ENCODE measurements at places on chromosomes 3 and 15. TPM values are rescaled to one million over a fixed set of nuclear protein-coding genes. Genes with fewer than 3 reads are reported as not detected.

Gene PDZRN3
- total RNA-seq: 19.2 TPM

Gene NPAP1
- total RNA-seq: not detected

Gene NISCH
- total RNA-seq: 8.1 TPM

Gene C3orf22
- total RNA-seq: not detected

Gene TLE3
- total RNA-seq: 42.9 TPM

Gene CHRM5
- total RNA-seq: not detected

Gene FAN1
- 2.8 TPM for total RNA-seq

Gene WDR93
- not detected for total RNA-seq

Gene SHC4
- total RNA-seq: not detected

Gene FAM3D
- not detected for total RNA-seq

Gene TMEM108
- total RNA-seq: 0.79 TPM

Gene PLA2G4B
- total RNA-seq: 0.20 TPM

Gene PYGO1
- 4.9 TPM for total RNA-seq

Gene TMEM266
- not detected for total RNA-seq

DNA sequence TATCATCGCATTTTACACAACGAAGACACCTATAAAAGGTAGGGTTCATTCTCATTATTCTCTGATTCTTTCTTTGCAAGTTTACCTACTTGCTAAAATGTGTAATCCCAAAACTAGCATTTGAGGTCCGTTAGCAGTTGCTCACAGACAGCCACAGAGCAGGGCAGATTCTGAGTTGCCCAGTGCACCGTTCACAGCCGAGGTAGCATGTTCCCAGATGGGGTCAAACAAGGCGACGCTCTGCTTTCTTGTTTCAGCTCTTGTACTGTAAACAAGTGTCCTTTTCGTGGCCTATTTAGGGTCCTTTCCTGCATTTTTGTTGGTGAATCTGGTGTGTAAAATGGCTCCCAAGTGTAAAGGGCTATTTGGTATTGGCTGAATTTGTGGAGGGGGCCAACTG is 3.1 kb downstream of the PPP1R2 start:
- DNase-seq: no peak

- no peak for DNase-seq
Measured at GRCh38 chr15:89155122-89155521, 66.3 kb downstream of the RLBP1 start.

DNA sequence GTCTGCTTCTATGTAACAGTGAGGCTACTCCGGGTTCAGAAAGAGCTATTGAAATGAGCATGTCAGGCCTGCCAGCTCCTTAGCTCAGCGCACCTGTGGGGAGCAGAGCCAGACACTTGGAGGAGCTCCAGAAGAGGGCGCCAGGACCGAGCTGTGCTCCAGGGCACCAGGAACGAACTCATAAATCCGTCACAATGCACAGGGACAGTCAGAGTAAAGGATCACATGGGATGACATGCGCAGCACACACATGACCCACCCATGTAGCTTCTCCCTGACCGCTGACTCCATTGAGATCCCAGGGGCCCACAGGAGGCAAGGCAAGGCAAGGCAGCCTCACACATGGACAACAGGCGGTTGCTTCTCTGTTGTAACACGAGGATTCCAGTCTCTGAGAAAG is 26.0 kb upstream of the GNB5 start:
- no peak for DNase-seq

GRCh38 chr3:183008303-183008702 is 28.0 kb upstream of the DCUN1D1 start:
- no peak for DNase-seq

- DNase-seq: no peak
Measured at GRCh38 chr3:49650637-49651036, 23.5 kb upstream of the APEH start.

GRCh38 chr15:69548395-69549180 is 96.0 kb downstream of the RPLP1 start:
- no peak for DNase-seq

DNA sequence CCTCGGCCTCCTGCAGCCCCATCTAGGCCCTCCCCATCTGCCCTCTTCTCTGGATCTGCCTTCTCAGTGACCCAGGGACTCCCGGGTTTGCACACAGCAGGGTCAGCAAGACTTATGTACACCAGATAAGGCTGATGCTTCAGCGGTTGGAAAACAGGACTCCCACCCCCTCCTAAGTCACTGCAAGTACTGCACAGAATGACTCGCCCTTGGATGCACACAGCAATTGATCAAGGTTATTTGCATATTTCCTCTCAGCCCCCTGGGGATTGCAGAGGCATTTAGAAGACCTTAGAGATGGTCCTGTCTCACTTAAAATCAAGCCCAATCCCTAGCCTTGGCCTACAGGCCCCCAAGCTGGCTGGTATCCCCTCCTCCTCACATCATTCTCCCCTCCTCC is 8.9 kb downstream of the ACAN start:
- DNase-seq: no peak

- peak; percentile 69 for DNase-seq
Measured at GRCh38 chr15:83323296-83323711, 38.8 kb upstream of the BNC1 start.

- no peak for DNase-seq
Measured at GRCh38 chr3:88075072-88075471, 16.0 kb downstream of the ZNF654 start.

- no peak for DNase-seq
Measured at GRCh38 chr3:177447938-177448337, 250.7 kb upstream of the TBL1XR1 start.

GRCh38 chr3:184583578-184584451 is 22.2 kb downstream of the EPHB3 start:
- DNase-seq: no peak

DNA sequence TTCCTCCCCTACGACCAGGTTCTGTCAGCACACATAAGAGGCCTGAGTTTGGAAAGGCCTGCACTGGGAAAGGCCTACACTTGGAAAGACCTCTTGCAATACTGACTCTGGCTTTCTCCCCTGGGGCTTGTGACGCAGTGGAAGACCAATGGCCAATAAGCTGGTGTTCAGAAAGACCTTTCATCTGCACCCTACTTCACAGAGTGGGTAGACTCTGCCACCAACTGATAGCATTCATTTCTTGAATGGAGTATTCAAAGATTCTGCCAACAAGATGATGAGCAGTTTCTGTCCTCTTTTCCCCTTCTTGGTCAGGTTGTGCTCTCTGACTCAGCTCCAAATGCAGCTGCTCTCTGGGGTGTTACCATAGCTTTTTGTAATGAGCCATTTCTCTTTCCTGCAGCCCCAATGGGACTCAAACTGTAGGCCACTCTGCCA is 48.8 kb downstream of the TIPARP start:
- DNase-seq: no peak

- peak; percentile 23 for DNase-seq
Measured at GRCh38 chr15:50358845-50359244, 3.8 kb upstream of the GABPB1 start.

- DNase-seq: no peak
Measured at GRCh38 chr3:175001091-175001490, 142.0 kb downstream of the NAALADL2 start.

DNA sequence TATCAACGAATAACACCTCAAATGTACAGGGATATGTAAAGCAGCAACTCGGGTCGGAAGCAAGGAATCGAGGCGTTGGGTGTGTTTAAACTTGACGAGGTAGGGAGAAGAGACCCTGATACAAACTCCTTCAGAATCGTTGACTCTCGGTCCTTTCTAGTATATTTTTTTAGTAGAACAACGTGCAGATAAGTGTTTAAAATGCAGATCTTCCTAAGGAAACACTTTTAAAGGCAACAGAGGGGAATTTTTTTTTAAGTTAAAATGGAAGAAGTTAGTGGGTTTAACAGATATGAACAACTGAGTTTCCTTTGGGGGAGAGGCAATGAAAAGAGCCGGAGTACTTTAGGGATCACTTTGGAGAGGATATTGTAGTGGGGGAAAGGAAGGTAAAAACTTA is 1.1 kb upstream of the KPNA4 start:
- no peak for DNase-seq

GRCh38 chr15:58553365-58553918 is 121.7 kb downstream of the LIPC start:
- DNase-seq: no peak

DNA sequence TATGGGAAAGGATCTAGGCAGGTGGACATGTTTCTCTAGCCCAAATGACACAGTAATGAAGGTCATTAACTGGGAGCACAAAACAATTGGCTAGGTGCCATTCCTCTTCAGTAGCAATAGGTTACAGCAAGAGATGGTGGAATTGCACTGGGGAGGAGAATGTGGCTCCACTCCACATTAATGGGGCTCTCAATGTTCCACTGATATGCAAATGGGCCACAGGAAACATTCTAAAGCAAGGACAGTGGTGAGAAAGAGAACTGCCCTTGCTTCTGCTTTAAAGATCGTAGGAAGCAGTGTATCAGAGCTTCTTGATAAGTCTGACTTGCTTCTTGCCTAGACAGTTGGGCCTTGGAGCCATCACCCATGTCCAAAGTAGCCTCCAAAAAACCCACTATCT is 271.4 kb upstream of the PPP2R3A start:
- no peak for DNase-seq

GRCh38 chr15:88637841-88638625 is 783 bp upstream of the ISG20 start:
- DNase-seq: no peak

- no peak for DNase-seq
Measured at GRCh38 chr3:195172896-195173295, 98.1 kb downstream of the XXYLT1 start.

- peak; percentile 11 for DNase-seq
Measured at GRCh38 chr3:43004282-43004681, 25.2 kb downstream of the GASK1A start.

DNA sequence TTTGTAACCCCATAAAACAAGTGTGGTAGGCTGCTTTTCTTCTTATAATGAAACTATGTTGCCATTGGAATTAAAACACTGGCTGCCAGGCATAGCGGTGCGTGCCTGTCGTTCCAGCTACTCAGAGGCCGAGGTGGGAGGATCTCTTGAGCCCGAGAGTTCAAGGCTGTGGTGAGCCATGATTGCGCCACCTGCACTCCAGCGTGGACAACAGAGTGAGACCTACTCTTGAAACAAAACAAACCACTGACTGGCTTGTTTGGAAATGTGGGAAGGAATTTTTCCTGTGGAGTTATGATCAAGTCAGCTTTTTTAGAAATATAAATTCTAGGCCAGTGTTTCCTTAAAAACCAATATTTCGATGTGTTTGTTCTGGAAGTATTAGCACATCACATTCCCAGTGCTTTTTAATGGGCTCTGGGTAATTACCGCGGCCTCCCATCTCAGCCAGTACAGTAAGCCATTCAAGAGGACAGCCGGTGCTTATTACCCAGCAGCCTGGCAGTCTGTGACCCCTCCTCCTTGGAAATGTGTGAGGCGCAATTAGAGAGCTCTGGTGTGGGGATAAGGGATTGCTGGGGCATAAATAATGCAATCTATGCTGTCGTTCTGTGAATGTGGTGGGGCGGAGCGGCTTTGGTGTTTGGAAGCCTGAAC is 58.3 kb upstream of the TRAK1 start:
- DNase-seq: peak; percentile 79

DNA sequence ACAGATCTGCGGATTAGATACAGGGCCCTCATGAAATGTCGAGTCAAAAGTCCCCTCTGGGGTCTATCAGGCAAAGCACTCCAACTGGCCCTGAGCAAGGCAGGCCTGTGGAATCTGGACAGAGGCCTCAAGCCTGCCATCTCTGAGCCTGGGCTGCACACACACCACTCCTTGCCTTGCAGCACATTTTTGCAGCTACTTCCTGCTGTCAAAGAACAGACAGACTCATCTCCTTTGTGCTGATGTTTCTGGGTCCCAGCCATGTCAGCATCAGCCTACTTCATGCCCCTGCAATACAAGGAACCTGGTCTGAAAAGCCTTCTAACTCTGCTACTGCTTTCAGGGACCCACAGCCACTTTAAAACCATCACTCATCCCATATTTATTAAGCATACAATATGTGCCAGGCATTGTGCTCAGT is 60.6 kb upstream of the IL12A start:
- DNase-seq: peak; percentile 71

GRCh38 chr3:24513463-24513862 is 18.8 kb upstream of the THRB start:
- DNase-seq: no peak

GRCh38 chr3:129470861-129471260 is 30.8 kb downstream of the IFT122 start:
- DNase-seq: no peak

DNA sequence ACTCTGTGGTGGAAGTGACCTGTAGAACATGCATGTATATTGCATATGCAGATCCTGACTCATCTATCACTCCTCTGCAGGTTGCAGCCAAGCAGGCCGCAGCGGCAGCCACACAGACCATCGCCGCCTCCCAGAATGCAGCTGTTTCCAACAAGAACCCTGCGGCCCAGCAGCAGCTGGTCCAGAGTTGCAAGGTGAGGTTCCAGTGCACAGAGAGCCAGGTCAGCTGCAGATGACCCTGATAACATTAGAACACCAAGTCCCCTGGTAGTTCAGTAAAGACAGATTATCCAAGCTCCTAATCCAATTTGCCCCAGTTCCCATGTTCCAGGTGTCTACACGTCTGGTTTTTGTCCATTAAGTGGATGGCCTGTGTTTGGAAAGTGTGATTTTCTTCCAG is 325.1 kb upstream of the TPM1 start:
- no peak for DNase-seq

DNA sequence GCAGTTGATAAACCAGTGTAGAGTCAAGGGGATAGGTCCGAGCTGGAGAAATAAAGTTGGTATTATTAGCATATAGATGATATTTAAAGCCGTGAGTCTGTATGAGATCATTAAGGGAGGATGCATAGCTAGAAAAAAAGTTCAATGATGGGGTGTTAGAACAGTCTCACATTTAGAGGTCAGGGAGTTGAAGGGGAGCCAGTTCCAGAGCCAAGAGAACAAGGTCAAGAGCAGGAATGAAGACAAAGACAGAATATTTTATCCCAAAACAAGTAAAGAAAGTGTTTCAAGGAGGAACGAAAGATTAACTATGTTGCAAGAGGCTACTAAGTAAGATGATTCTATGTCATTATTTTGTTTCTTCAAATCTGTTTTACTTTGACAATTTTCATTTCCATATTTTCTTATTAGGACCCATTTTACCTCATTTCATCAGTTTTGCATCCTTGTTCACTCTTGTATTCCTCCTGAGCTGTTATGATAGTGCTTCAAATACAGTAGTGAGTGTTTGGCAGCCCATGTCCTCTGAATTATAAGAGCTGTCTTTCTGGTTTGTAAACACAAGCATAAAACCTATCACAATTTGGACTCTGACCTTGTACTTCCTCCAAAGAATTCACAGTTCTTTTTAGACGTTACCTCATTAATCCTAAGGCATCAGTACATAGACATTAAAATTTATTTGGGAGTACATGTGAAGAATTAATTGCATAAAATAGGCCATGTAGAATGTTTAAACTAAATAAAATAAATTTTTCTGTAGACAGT is 695.7 kb upstream of the NECTIN3 start:
- no peak for DNase-seq

Measured in MG63 (cell line).